HL-60 (cell line): ENCODE measurements at places on chromosomes 5 and 9.
A peak's percentile ranks its signal among the peaks of the same experiment; 100 is the strongest.

- DNase-seq = no peak
These were observed 49.7 kb downstream of the ACTBL2 start for GRCh38 chr5:57432876-57433275.

- DNase-seq = no peak
These were observed 568.3 kb downstream of the CCDC171 start for GRCh38 chr9:16121168-16121567.

- no peak for DNase-seq
These were observed 241.4 kb downstream of the DRD1 start for GRCh38 chr5:175202463-175203068.

DNA sequence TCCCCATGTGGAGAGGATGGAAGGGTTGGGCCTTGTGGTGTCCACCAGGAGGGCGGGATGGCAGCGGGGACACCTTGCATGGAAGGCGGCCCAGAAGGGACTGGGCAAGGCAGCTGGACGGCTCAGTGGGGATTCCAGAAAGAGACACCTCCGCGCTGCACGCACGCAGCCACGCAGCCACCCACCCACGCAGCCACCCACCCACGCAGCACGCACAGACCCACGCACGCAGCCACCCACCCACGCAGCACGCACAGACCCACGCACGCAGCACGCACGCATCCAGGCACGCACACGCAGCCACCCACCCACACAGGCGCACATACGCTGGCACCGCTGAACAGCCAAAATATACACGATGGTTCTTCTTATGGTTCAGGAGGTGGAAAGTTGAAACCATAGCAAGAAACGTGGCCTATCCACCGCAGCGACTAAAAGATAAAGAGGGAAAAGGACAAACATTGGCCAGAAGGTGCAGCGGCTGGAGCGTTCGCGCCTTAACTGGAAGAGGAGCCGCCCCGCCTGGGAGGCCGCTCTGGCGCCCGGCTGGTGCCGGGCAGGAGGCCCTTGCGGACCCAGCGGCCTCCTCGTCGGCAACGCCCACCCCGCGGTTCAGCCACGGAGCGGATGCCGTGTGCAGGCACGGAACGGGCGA lies 22.2 kb upstream of the EXOC3 start:
- no peak for DNase-seq

DNA sequence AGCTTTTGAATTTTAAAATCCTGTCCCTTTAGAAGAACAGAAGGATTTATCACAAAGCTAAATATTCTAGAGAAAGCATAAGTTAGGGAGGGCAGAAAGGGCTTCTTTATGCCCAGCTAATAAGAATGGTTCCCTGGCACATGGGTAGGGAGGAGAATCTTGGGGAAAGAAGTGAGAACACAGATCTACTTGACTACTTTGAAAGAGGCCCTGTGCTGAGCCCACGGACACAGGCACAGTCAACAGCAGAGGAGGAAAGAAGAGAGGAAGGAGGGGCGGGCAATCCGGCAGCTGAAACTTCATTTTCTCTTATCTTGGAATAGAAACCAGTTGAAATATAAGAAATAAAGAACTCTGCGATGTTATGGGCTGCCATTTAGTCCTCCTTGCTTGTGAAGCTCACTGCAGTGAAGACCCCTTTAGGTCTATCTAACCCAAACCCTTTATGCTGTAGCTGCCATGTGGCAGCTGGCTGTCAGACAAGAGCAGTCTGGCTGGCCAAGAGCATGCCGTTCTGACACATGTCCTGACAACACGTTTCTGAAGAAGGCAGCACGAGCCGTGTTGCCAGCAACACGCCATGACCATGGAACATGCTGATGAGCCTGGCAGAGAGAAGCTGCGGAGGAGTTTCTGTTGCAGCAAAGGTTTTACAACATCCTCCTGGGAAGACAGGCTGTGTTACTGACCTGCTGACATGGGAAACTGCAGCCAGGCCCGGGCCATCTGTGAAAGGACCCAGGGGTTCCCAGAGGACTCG lies 34.2 kb downstream of the ABLIM3 start:
- no peak for DNase-seq

GRCh38 chr5:141001844-141002604 lies 35.7 kb downstream of the PCDHAC2 start:
- DNase-seq = no peak

DNA sequence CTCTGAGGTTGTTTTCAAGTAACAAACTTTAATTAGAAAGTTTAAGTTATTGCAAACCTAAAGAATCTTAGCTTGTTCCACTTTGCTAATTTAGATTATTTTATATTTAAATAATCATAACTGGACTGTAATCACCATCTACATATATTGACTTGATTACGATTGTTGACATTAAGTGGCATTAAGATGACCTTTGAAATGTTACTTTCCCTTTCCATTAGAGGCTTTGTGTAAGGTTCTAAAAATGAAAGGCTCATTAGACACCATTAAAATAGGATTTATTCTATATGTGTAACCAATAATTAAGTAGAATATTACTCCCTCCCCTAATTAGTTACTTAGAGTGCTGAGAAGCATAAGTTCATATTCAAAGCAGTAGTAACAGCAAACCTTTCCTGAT lies 358.1 kb downstream of the GLIS3 start:
- DNase-seq = no peak

DNA sequence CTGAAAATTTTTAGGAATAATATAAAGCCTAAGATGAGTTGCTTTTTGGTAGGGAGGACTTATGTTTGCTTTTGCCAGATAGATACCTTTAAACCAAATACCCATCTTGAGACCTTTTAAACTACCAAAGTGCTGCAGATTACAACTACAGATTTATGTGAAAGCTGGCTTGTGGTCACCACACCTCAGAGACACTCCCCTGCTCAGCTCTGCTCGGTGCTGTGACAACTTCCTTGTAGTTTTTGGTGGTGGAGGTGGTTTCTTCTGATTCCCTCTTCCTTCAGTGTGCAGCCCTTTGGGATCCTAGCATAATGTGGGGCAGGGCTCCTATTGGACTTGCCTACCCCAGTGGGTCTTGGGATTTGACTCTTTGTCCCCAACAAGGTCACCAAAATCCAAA lies 29.2 kb downstream of the GARNL3 start:
- peak; percentile 15 for DNase-seq

DNA sequence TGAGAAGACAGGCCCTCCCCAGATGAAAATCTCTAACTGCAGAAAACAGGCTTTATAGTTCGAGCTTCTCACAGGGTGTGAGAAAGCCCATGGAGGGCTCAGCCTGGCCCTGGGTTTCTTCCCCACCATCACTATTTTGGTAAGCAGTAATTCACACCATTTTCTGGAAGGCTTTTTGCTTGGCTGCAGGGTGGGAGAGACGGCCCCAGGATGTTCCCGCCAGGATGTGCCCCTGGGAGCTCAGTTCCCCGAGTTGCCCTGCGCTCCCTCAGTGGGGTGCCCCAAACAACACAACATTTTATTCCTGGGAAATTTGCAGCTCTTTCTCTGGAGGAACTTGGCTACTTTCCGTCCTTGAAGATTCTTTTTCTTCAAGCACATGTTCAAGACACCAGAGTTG lies 100.8 kb downstream of the HSD17B3 start:
- no peak for DNase-seq

GRCh38 chr9:111743275-111743674 lies 51.5 kb downstream of the SHOC1 start:
- DNase-seq = no peak

GRCh38 chr9:4068449-4068848 lies 231.4 kb downstream of the GLIS3 start:
- no peak for DNase-seq

DNA sequence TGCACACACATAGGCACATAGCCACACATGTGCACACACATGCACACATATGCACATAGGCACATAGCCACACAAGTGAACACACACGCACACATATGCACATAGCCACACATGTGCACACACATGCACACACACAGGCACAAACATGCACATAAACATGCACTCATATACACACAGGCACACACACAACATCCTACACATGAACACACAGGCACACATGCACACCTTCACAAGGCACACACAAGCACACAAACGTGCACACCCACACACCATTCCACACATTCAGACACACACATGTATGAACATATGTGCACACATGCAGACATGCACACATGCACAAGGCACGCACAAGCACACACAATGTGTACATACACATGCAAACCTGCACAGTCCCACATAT lies 484.7 kb downstream of the IRX1 start:
- DNase-seq = no peak

- no peak for DNase-seq
These were observed 390.9 kb upstream of the DAB2 start for GRCh38 chr5:39815711-39816110.

DNA sequence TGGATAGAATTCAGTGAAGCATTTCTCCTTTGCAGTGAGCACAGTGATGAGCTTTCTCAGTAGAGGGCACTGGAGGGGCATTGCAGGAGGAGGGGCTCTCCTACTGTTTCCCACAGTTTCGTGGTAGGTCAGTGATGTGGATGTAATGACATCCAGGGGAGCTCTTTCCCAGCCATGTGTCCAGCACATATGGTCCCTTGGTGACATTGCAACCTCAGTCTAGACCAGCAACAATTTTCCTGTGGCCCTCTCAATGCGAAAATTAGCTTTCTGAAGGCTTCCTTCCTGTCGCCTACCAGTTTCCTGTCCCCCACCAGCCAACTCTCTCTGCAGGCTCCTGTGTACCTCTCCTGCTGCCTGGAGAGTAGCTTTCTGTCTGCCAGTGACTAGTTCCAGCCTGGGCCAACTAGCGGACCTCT lies 6.9 kb upstream of the PDCL start:
- DNase-seq = no peak

GRCh38 chr9:133928248-133928764 lies 63.8 kb downstream of the VAV2 start:
- no peak for DNase-seq

DNA sequence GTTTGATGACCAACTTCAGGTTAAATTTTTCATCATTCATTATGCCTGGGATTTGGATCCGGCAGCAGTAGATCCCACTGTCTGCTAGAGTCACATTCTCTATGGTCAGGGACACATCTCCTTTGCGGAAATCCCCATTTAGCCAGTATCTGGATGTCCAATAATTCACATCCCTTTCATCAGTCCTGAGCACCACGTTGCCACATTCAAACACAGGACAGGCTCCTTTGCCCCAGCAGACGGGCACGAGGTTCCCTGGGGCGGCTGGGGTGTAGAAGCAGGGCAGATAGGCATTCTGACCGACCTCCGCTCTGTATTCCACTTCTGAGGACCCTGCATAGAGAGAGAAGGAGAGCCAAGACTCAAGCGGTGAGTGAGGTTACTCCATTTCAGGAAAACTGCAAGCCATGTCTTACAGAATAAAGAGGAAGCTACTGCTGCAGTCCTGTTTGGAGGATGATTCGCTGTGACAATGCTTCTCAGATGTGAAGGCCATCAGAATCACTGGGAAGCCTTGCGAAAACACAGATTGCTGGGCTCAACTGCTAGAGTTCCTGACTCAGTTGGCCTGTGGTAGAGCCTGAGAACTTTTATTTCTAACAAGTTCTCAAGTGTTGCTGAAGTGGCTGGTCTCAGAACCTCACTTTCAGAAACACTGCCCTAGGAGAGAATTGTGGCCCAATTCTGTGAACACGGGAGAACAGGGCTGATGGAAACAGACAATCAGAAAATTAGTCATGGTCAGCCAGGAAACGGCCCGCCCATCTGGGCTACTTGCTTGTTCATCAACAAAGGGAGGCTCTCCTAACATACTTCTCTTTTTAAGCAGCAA lies 2.0 kb downstream of the HAVCR2 start:
- peak; percentile 35 for DNase-seq

GRCh38 chr5:162410365-162410764 lies 342.8 kb downstream of the GABRG2 start:
- DNase-seq = no peak

GRCh38 chr9:9751996-9752395 lies 860.8 kb downstream of the PTPRD start:
- no peak for DNase-seq

DNA sequence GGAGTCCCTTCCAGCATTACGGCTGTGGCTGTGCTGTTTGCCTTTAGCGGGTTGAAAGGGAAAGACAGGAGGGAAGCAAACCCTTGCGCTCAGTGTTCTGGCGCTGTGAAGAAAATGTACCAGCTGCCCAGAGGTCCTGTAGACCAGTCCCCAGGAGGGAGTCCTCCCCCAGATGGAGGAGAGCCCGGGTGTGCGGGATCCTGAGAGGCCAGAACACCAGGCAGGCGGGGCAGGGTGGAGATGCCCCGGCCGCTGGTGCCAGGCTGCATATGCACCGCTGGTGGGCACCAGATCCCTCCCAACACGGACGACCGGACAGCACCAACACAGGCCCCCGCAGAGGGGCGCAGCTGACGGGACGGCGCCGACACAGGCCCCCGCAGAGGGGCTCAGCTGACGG lies 37.2 kb upstream of the SLC9A3 start:
- DNase-seq = no peak

GRCh38 chr9:86783884-86784283 lies 163.4 kb downstream of the GAS1 start:
- DNase-seq = peak; percentile 6

GRCh38 chr5:74549384-74549783 lies 91.1 kb downstream of the ENC1 start:
- no peak for DNase-seq

- no peak for DNase-seq
These were observed 63.3 kb upstream of the TAF1L start for GRCh38 chr9:32698706-32699277.

- DNase-seq = no peak
These were observed 112.9 kb downstream of the SH3TC2 start for GRCh38 chr5:148949841-148950470.

GRCh38 chr9:133050142-133050541 lies 11.6 kb upstream of the CEL start:
- no peak for DNase-seq

DNA sequence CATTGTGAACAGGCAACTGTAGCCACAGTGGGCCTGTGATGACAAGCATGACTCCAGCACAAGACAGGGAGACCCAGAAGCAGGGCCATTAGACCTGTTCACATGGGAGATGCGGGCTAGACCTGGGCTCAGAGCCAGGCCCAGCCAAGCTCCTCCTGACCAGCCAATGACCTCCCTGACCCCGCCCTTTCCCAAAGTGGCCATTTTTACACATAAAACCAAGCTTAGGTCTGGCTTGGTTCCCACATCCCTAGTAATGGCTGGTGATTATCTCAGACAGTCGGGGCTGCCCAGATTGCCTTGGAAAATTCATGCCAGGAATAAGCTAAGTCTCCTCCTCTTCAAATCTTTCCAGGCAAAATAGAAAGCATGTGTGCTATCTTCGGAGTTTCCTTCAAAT lies 94.1 kb downstream of the FRMD3 start:
- DNase-seq = no peak

DNA sequence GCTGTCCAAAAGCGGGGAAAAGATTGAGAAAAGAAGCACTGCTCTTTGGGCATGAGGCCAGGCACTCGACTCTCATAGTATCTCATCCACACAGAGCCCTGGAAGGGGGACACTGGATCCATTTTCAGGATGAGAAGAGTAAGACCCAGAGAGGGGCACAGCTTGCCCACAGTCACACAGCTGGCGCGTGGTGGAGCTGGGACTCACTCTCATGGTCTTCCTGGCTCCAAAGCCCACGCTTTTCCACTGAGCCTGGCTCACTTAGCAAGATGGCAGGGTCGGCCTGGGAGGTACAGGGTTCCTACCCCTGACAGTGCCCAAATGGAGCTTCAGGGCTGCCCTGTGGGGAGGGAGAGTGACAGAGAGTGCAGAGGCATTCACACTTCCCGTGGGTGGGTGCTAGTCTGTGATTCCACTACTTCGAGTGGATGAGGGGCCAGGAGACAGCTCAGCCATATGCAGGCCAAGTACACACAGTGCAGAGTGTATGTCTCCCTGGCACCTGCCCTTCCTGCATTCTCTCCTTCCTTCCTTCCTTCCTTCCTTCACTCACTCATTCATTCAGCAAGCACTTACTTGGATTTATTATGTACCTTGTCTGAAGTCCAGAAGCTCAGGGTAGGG lies 18.3 kb upstream of the IGFBPL1 start:
- DNase-seq = no peak

GRCh38 chr9:100445903-100446549 lies 19.1 kb downstream of the MSANTD3 start:
- DNase-seq = no peak
